NCI-H1092 (cell line): ENCODE measurements at places on chromosomes 3 and 15.

GRCh38 chr3:152549263-152549662, 280.5 kb downstream of the MBNL1 start:
- no peak for DNase-seq

DNA sequence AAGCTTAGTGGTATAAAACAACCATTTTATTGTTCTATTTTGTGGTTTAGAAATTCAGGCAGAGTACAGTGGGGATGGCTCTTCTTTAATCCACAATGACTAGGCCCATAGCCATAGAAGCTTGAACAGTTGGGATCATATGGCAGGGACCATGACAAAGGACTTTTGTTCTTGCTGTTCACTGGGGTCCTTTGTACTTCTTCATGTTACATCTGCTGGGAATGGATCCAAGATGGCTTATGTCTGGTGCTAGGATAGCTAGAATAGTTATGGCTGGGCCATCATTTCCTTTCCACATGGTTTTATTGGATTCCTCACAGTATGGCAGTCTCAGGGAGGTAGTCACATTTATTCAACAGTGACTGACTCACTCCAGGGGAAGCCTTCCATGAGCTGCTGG, 427.9 kb upstream of the AGTR1 start:
- no peak for DNase-seq

GRCh38 chr15:47506329-47507100, 210.8 kb upstream of the SEMA6D start:
- peak; percentile 40 for DNase-seq

GRCh38 chr3:38347421-38348200, 1.0 kb downstream of the XYLB start:
- DNase-seq, result no peak

DNA sequence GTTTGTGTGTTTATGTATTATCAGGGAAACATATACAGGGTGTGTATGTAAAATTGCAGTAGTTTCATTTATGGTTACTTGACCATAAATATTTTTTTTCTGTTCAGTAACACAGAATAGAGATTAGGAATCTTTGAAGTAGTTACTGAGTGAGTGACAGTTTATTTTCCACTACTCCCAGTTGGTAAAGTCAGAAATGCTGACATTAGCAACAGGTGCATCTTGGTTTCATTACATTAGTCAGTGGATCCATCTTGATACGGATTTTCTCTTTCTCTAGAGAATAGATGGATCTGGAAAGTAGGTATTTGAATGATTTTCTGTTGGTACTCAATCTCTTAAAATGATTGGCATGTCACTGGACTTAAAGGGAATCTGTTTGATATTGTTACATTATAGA, 6.0 kb downstream of the UBE2E2 start:
- no peak for DNase-seq

DNA sequence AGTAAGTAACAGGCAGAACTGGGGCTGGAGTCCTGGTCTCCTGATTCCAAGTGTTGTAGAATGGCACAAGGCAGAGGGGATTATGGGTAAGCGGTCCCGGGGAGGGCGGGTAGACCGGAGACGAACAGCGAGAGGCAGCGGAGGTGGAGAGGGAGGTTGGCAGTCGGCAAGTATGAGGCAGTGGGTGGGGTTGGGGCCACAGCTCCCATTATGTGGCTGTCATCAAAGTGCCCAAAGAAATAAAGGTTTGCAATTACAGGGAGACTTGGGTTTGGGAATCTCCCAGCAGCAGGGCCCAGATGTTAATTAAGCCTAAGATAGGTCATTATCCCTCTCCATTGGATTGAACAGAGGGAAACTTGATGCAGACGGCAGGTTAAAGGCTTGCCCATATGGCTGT, 16.9 kb downstream of the FAM43A start:
- no peak for DNase-seq

GRCh38 chr15:70169147-70169546, 71.4 kb upstream of the TLE3 start:
- no peak for DNase-seq

- DNase-seq, result no peak
These were observed 125.4 kb upstream of the PLCL2 start for GRCh38 chr3:16759227-16759903.

DNA sequence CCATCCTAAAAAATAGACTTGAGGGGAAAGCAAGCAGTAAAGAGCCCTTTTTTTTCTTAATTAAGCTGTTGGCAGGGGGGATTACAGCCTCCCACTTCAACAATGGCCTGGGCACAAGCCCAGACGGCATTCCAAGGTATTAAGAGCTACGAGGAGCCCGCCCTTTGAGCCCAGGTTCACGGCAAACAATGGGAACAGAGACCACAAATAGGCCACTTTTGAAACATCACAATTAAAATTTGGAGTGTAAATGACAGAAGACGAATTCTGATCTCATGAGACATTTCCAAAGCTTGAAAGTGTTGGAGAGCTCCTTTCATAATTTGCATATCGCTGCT, 8.9 kb downstream of the CHSY1 start:
- no peak for DNase-seq

DNA sequence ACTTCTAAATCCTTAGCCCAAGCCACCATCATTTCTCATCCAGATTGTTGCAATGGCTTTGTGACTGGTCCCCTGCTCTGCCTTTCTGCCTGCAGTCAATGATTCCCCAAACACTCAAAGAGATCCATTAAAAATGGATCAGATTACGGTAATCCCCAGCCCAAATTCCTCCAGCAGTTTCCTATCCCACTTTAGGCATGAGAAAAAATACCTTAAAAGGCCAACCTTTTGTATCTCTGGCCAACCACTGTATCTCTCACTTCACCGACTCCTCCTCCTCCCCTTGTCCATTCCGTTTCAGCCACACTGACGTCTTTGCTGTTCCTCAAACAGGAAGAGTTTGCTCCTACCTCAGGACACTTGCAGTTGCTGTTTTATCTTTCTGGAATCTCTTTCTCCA, 20.9 kb upstream of the IL1RAP start:
- DNase-seq, result no peak

GRCh38 chr3:14179114-14179465, 473 bp downstream of the LSM3 start:
- DNase-seq, result no peak

- no peak for DNase-seq
These were observed 228.1 kb upstream of the PROK2 start for GRCh38 chr3:72013084-72013483.

DNA sequence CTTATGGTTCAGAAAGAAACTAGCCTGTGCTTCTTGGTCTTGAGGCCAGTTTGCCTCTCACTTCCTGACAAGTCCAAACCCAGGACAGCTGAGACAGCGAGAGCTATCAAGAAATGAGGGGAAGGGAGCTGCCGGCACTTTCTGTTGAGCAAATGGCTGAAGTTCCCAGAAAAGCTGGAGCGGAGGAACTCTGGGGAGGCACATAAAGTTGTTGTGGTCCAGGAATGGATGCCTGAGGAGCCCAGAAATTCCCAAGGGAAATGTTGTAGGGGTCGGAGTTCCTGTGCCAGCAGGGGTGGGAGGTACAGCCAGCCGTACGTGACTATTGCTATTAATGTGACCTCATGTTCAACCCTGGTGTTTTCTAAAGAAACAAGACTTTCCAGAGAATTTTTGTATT, 98.8 kb upstream of the TNFAIP8L3 start:
- DNase-seq, result no peak
